ENCODE measurements at places on chromosomes 16 and 17. TPM values are rescaled to one million over a fixed set of nuclear protein-coding genes. Genes with fewer than 3 reads are reported as not detected.
A peak's percentile ranks its signal among the peaks of the same experiment; 100 is the strongest.

DNA sequence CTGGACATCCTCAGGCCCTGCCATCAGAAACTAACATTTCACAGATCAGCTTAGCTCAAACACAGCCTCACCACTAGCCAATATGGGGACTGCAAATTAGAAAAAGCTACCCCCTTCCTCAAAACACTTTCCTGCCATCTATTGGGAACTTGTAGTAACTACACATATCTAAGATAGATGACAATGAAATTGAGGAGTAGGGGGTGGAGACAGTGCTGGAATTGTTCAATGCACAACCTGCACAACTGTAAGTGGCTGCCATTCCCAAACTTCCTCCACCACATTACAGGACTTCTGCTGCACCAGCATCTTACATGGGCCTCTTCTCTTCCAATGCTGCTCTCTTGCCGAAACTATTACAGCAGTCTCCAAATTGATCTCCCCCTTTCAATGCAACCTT lies 21.9 kb downstream of the AIPL1 start:
- DNase-seq: no peak

TEX14 gene
- 0.07 TPM for total RNA-seq

RNF157 gene
- 6.0 TPM for total RNA-seq

NACA2 gene
- total RNA-seq: not detected

GP1BA gene
- total RNA-seq: not detected

COPS3 gene
- 66.6 TPM for total RNA-seq

TBC1D3K gene
- total RNA-seq: not detected

DNA sequence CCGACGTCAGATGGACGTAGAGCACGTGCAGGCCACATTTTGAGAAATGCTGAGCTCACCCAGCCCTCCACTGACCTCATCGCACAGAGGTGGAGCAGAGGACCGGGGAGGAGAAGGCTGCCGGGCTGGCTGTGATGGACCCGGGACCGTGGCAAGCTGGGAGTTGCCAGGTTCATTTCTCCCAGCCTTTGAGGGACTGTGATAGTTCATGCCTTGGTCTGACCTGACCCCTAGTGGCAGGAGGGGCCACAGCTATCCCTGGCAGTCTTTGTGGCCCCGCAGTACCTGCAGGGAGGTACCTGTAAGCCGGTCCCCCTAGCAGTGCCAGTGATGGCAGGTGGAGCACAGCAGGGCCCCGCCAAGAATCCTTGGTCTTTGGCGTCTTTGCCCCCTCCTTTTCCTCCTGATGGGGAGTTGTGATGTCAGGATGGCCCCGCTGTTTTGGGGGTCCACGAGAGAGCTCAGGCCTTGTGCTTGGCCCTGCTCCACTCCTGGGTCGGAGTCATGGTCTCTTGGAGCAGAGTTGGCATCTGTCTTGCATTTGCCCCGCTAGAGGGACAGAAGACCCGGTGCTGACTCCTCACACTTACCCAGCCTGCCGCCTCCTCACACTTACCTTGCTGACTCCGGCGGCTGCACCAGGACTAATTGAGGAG lies 50.4 kb downstream of the OR1D5 start:
- DNase-seq: no peak

- DNase-seq: no peak
These were observed 928.7 kb downstream of the KCNJ2 start for GRCh38 chr17:71098071-71098470.

GRCh38 chr17:50426472-50426782 lies 409 bp downstream of the ACSF2 start:
- DNase-seq: no peak

DNA sequence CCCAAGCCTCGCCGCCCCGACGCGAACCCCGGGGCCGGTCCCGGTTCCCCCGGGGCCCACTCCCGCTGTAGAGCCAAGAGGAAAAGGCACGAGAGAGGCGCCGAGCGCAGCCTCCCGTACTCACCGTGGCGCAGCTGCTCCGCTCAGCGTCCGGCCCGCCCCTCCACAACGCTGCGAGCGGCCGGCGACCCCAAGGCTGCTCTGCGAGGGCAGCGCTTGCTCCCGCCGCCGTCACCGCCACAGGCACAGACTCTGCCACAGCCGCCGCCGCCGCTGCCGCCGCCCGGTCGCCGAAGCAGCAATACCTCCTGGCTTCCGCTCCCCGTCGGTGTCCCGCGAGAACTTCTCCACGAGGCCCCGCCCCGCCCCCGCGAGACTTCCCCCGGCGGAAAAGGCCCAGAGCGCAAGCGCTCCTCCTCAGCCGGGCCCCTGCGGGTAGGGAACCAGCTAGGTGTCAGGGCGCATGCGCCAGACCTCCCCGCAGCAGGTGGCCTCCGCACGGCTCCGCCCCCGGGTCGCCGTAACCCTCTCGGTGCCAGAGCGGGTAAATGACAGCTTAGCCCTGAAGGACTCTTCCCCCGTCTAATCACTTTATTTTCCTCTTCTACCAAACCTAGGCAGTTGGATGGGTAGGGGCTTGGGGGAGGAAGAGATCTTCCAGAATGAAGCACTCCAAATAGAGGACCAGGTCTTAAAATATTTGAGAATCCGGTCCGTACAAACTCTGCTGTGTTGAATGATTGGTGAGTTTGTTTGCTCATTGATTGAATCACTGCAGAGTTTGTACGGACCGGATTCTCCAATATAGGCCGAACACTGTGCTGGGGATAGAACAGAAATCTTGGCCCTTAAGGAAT lies at the start of gene GRB2:
Gene GRB2 (minus strand): TSS at position 314 of the 857 bp plus-strand sequence. CDS start 12,050 bp downstream, outside the sequence.
- peak; percentile 77 for DNase-seq
